NCI-H460 (cell line): ENCODE measurements at places on chromosomes 2 and 18. TPM values are rescaled to one million over a fixed set of nuclear protein-coding genes. Genes with fewer than 3 reads are reported as not detected.

- no peak for DNase-seq
Observed at GRCh38 chr2:11023326-11024258, 111.9 kb downstream of the KCNF1 start.

- no peak for DNase-seq
Observed at GRCh38 chr2:238092486-238093035, 7.6 kb upstream of the ESPNL start.

DNA sequence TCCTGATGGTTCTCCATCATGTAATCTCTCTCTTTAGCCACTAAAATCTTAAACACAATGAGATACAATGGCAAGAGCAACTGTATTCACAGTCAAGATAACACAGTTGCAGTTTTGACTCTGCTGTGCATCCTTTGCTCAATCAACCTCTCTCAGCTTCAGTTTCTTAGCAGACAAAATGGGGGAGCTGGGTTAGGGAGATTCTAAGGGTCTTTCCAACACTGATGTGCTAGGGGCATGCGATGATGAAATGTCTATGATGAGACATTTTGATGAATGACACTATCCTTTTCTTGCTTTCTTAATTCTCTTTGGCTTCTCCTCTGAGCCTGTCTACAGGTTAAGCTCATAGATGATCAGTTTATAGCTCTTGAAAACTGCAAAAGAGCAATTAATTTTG, 1.1 kb downstream of the SERPINB10 start:
- DNase-seq = no peak

Gene PIK3C3
- 19.9 and 41.3 TPM in 2 replicates for total RNA-seq

Gene CTIF
- total RNA-seq = 47.2 and 57.0 TPM in 2 replicates

Gene SULT1C2
- total RNA-seq = not detected in 2 replicates

- DNase-seq = no peak
Observed at GRCh38 chr2:25491966-25492532, 150.3 kb upstream of the DNMT3A start.

Gene R3HDM1
- 22.5 and 23.6 TPM in 2 replicates for total RNA-seq

Gene CCBE1
- total RNA-seq = not detected in 2 replicates

GRCh38 chr2:42298132-42298531, 62.9 kb downstream of the COX7A2L start:
- DNase-seq = no peak

Gene EIF2B4
- total RNA-seq = 28.7 and 31.2 TPM in 2 replicates

Gene COL4A4
- total RNA-seq = 6.6 and 8.0 TPM in 2 replicates

- DNase-seq = no peak
Observed at GRCh38 chr2:113175042-113175628, 1.4 kb downstream of the PSD4 start.

Gene ANKRD36C
- 16.8 and 19.5 TPM in 2 replicates for total RNA-seq

DNA sequence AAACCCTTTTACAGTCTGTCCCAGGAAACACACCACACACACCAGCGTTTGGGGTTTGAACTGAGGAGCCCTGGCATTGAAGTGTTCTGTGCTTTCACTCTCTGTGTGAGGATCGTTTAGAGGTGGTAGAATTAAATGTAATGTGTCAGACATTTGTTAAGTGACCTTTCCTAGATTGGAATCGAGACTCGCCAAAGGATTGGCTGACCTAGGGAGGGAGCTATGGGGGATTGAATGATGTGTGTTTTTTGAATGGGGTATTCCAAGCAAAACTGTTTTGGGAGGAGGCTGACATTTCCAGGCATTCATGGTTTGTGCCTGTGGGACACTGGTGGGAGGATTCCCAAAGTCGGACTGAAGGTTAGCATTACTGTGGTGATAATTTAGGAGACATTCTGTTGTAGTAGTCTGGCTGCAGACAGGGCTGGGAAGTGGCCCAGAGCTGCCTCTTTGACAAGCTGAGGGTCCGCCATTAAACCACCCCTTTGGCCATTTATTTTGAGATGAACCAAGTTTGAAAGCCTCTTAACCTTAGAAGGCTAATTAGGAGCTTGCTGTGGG, 1.7 kb downstream of the MYO1B start:
- no peak for DNase-seq

Gene RPS27A
- 3,201 and 3,623 TPM in 2 replicates for total RNA-seq

GRCh38 chr2:183866666-183867065, 731.7 kb upstream of the ZNF804A start:
- no peak for DNase-seq

DNA sequence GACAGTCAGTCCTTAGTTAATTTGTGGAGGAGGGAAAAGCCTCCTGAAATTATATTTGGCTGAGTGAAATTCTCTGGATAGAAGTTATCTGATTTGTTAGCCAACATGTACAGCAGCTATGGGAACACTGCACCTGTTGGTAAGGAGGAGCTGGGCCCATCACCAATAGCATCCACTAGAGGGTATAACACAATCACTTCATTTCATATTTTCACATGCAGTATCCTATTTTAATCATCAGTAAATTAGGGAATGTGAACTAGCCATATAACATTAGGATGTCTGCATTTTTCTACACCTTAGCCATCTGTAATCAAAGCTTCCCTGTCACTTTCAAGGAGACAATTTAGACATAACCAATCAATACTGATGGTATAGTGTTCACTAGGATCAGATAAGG, 818.4 kb upstream of the CDH2 start:
- no peak for DNase-seq

Gene SERPINB3
- total RNA-seq = 0.15 and 0.23 TPM in 2 replicates

Gene MAP2
- total RNA-seq = 22.7 and 28.0 TPM in 2 replicates

DNA sequence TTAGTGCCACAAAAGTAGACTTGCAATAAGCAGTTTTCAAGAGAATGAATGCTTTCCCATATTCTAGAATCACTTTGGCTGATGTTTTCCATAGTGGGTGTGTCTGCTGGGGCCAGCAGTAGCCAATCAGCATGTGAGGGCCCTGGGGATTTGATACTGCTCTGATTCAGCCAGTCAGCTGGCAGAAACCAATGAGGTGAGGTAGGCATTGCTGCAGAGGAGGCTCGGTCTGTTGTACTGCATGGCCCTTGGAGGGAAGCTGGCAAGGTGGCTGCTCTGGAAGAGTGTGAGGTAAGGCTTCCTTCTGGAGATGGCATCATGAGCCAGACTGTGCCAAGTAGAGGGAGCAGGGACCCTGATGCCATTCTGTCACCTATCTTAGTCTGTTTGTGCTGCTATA, 22.7 kb downstream of the TMEM87B start:
- no peak for DNase-seq

GRCh38 chr18:49510393-49511115, 23.5 kb upstream of the C18orf32 start:
- no peak for DNase-seq

Gene CASP10
- total RNA-seq = 12.7 and 13.0 TPM in 2 replicates

DNA sequence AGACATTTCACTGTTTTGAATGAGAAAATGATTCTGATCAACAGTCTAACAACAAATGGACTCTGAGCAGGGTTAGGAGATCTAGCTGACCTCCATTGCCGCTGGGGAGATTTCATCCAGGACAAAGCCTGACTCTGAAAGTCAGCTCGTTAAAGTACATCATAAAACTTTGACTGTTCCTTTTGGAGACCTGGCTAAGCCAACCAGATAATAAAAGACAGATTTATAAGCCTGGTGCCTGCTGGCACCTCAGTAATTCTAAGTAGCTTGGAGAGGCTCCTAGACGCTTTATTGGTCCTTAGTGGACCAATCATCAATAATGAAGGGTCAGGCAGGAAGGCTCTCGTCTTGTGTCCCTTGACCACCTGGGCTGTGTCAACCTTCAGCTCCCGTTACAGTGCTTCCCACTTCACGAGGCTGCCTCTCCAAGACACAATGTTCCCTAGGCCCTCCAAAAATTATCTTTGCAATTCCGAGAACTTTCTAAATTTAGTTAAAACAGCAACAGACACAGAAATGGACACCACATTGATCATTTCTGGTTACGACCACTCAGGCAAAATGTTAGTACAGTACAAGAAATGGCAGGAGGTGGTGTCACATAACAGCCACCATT, 47.9 kb upstream of the PMAIP1 start:
- DNase-seq = no peak

DNA sequence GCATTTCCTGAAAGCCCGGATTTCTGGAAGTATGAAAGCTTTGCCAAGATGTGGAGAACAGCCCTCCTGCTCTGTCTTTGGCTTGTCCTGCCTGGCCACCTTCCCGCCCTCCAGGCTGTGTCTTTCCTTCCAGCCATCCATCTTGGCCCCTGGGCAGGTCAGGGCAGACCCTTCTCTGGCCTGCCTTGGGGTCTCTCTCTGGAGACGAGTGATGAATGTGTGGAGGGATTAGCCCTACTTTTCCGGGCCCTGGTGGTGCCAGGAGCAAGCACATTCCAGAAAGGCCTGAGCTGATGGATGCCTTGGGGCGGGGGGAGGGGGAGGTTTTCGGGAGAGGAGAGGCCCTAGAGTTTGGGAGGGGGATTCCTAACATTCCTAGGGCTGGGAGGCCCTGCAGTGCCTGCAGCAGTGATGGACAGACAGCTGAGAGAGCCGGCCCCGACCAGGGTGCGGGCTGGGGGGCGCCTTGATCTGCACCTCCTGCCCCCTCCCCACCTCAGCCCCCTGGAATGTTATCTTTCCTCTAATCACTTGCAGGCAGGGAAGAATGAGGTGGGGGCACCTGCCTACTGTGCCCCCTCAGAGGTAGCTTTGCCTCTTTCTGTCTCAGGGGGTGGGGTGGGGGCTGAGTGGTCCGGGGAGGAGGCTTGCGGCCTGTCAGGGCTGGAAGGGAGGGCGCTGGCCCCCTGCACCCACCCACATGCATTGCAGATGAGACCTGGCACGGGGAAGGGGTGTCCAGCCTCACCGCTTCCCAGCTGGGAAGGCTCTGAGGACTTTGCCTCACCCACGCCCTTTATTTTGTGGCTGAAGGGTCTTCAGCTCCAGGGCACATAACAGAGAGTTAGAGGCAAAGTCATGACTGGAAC, 156.2 kb downstream of the DDX1 start:
- DNase-seq = no peak

Gene XPO1
- total RNA-seq = 171 and 209 TPM in 2 replicates

Gene TRAK2
- 62.2 and 62.5 TPM in 2 replicates for total RNA-seq

GRCh38 chr2:218880102-218880858, at the start of gene WNT10A:
WNT10A (plus strand) TSS chr2:218880852; CDS start chr2:218880996, 144 bp downstream.
- no peak for DNase-seq

Gene GAL3ST2
- total RNA-seq = 0.10 TPM in 1 of 2 replicates, not detected in the other

Gene DLX2
- 1.0 and 1.9 TPM in 2 replicates for total RNA-seq

GRCh38 chr2:171436307-171436706, 2.3 kb downstream of the DCAF17 start:
- peak; percentile 11 for DNase-seq

DNA sequence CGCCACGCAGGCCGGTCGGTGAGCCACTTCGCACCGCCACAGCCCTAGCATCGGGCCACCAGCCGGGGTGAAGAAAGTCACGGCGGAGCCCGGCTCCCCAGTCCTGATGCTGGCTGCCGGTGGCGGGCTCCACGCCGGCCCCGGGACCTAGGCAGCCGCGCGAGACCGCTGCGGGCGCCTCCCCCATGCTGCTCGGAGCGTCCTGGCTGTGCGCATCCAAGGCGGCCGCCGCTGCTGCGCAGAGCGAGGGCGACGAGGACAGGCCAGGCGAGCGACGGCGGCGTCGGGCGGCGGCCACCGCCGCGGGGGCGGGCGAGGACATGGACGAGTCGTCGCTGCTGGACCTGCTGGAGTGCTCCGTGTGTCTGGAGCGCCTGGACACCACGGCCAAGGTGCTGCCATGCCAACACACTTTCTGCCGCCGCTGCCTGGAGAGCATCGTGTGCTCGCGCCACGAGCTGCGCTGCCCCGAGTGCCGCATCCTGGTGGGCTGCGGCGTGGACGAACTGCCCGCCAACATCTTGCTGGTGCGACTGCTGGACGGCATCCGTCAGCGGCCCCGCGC, 433 bp downstream of the SH3RF3 start:
- DNase-seq = no peak

Gene ATOH8
- 0.89 and 1.4 TPM in 2 replicates for total RNA-seq

DNA sequence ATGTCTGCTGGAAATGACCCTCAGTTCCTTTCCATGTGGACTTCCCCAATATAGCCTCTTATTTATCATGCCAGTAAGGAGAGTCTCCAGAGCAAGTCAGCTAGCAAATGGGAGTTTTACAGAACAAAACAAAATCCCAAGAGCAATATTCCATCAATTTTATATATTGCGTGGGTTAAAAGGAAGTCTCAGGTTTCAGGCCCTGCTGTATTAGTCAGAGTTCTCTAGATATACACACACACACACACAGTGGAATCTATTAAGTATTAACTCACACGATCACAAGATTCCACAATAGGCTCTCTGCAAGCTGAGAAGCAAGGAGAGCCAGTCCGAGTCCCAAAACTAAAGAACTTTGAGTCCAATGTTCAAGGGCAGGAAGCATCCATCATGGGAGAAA, 102.8 kb upstream of the MAP2 start:
- DNase-seq = no peak

Gene TXNDC2
- total RNA-seq = 0.10 and 0.17 TPM in 2 replicates

DNA sequence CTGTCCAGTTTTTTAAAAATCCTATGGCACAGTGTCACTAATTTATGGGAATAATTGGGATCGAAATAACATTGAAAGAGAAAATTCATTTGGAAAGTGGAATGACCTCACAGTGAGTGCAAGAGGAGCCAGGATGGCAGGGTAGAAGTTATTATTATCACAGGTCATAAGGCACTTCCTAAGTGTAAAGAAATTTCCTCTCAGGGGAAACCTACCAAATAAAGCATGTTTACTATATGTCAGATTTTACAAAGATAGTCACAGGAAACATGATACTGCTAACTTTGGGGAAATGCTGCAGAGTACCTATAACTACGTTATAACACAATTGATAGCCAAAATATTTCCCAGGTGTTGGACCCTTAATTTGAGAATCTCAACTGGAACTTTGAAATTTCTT, 226.3 kb upstream of the SMAD7 start:
- DNase-seq = no peak

GRCh38 chr2:150228936-150229335, 258.5 kb downstream of the RND3 start:
- DNase-seq = no peak

DNA sequence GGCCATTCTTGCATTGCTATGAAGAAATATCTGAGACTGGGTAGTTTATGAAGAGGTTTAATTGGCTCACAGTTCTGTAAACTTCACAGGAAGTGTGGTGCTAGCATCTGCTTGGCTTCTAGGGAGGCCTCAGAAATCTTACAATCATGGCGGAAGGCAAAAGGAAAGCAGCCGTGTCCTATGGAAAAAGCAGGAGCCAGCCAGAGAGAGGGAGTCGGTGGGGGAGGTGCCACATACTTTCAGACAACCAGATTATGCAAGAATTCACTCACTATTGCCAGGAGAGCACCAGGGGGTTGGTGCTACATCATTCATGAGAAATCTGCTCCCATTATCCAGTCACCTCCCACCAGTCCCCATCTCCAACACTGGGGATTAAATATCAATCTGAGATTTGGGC, 64.1 kb downstream of the CPS1 start:
- DNase-seq = no peak

DNA sequence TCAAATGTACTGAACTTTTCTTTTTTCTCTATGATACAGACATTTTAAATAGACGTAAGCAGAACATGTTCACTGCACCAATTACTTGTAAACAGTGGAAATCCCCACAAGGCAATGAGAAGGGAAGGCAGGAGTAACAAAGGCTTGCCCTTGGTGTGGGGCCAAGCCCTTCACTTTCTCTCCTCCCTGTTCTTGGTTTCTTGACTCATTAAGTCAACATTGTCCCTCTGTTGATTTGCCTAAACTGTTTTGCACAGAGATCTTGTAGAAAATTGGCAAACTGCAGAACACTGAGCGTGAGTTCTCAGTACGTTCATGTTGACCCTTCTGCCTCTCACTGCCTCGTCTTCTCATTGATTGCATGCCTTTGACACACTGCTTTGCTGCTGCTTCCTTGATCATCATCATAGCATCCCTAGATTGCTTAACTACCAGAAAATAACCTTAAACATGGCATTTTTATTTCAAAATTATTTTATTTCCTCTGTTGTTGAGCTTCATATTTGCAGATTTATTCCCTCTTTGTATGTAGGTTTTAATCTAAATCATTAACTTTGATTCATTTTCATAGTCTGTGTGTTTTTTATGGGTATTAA, 257.7 kb downstream of the PTGR3 start:
- DNase-seq = peak; percentile 16
